CD4-positive, alpha-beta T cell treated with Interleukin-4 for 4 hours (primary cell): ENCODE measurements at places on chromosomes 3 and 15.

- DNase-seq = no peak
Measured at GRCh38 chr3:194019398-194020165, 116.4 kb upstream of the HES1 start.

- no peak for DNase-seq
Measured at GRCh38 chr15:88529021-88529630, 17.4 kb downstream of the DET1 start.

DNA sequence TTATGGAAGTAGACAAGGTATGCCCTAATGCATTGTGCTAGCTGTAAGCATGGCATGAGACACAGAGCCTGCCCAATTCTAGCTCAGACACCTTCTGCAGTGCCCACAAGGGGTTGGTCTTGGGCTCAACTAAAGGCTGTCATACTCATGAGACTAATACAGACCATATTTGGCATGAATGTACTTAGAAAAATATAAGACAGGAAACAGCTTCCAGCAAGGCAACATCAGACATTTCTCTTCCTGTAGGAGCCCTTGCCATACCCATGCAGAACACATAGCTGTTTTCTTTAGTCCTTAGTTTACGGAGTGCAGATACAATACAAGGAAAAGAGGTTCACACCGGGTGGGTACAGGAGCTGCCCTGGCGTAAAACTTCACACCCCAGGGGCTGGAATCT, 30.5 kb upstream of the NR1I2 start:
- no peak for DNase-seq

DNA sequence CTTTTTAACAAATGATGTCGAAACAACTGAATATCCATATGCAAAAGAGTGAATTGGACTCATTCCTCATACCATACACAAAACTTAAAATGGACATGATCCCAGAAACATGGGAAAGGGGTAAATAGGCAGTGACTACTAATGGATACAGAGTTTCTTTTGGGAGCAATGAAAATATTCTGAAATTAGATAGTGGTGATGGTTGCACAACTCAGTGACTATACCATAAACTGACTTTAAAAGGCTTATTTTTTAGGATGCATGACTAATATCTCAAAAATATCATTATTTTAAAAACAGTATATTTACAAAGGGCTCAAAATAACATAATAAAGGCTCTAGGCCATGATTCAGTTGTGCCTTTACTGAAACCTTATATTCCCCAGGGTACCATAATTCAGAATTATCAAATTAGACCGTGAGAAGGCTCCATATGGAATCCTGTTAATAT, 16.3 kb upstream of the ATP13A3 start:
- no peak for DNase-seq

DNA sequence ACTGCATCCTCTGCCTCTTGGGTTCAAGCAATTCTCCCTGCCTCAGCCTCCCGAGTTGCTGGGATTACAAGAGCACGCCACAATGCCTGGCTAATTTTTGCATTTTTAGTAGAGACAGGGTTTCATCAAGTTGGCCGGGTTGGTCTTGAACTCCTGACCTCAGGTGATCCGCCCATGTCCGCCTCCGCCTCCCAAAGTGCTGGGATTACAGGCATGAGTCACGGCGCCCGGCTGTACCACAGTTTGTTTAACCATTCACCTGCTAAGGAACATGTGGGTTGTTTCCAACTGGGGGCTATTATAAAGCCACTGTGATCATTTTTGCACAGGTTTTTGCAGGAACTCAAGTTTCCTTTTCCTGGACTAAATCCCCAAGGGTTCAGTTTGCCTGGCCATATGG, 123.2 kb upstream of the RAP2B start:
- no peak for DNase-seq

DNA sequence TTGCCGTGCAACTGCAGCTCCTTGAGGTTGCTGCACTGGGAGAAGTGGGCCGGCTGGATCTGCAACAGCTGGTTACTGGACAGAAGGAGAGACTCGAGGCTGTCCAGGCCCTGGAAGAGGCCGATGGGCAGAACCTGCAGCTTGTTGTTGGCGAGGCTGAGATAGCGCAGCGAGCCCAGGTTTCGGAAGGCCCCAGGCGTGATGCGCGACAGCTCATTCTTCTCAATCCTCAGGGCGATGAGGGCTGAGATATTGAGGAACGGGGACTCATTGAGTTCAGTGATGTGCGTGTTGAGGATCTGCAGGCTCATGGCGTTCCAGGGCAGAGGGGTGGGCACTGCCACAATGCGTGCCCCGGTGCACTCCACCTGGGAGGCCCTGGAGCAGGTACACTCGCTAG, 9.0 kb downstream of the LRRC15 start:
- DNase-seq = no peak

GRCh38 chr15:82093774-82094211, 48.0 kb upstream of the MEX3B start:
- DNase-seq = no peak

DNA sequence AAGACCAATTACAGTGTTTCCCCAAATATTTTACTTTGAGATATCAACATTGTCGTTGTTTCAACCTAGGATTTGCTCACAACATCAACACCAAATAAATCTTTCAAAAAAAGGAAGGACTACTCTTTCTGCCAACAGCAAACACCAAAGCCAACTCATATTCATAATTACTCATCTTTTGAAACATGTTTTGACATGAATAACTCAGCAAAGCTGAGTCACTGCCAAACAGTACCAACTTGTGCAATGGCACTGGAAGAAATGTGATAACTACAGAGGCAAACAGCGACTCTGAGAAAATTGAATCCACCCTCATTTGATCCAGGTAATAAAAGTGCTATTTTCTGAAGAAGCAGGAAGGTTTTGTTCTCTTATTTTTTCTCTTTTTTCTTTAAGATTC, 67.2 kb downstream of the PEX5L start:
- no peak for DNase-seq

GRCh38 chr15:79674124-79674465, 222.7 kb downstream of the MTHFS start:
- no peak for DNase-seq

GRCh38 chr15:66851311-66852063, 149.5 kb downstream of the SMAD6 start:
- DNase-seq = peak; percentile 63

DNA sequence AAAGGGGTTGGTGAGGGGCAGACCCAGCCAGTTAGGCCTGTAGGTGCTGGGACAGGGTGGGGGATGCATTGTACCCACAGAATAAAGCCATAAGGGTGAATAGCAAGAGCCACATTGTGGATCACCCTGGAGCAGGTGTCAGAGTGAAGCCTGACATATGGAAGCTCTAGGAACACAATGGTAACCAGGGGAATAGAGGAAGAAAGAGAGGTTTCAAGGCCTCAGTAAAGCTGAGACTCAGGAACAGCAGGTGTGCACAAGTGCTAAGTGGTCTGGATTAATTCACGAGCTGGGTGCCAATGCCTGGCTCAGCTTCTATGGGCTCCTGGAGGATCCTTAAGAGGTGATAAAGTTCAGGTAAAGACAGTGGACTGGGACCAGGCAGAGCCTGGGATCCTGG, 323.7 kb upstream of the CTNNB1 start:
- no peak for DNase-seq

GRCh38 chr3:38713121-38713520, 63.6 kb upstream of the SCN5A start:
- DNase-seq = no peak

DNA sequence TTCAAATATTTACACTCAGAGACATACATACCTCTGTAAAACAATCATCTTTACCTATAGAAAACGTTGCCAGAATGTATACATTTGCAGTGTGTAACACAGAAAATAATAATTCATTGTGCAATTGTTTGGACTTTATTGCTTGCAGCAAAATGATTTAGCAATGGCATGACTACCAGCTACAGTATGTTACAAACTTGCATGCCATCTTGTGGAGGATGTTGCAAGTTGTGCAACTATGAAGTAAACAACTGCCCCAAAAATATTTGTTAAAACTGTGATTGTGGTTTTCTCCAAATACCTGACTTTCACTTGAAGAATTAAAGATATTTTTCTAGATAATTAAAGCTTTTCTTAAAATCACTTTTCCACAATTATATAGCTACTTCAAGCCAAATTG, 27.1 kb upstream of the C3orf49 start:
- no peak for DNase-seq

DNA sequence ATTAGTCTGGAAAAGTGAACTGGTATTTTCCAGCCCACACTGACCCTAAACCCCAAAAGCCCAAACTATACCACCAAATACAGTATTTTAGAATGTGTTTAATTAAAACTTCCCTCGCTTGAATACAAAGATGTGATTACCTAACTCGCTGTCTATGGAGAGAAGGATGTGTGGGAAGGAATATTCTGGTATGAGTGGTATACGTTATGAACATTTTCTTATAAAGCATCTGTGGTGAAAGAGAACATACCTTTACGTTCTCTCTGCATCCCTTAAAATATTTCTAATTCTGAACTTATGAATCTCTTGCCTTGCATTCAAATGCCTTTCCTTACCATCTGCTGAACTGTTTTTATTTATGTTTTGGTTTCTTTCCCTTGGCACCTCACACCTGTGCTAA, 201.4 kb downstream of the MBNL1 start:
- DNase-seq = no peak

DNA sequence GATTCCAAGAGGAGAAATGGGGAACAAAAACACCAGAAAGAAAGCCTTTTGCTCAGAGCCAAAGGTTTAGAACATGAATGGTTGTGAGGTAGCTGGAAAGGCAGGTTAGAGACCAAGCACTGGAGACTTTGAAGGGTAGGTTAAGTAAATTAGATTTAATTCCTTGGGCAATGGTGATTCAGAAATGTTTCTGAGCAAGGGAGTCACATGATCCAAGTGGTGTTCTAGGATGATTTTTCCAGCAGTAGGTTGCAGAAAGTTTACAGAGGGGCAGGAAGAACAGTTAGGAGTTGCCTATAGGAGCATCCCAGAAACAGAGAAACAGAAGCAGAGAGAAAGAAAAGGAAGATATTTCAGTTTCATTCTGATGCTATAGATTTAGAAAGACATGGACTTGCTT, 139.8 kb downstream of the WDR76 start:
- DNase-seq = no peak

DNA sequence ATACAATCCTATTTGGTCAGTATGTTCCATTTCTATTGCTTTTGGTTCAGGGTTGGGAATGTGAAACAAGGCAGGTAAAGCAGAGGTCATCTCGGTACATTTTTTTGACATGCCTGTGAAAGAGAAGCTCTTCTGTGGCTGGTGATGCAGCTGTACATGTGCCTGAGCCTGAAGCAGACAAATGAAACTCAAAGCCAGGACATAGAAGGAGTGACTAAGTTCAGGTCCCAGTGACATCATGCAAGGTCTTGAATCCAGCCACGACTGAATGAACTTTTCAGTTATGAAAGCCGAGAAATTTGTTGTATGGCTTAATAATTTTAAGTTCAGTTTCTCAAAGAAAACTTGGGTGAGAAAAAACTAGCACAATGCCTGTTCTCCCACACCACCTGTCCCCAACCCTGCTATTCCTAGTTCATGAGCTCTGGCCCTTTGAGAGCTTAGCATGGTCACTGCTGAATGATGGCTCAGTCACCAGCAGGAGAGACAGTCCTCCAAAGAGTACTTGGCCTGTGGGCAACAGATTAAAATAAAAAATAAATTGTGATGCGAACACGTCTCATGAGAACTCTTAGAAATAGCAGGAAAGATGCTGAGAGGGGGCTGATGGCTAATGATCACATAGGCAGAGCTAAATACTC, 600.2 kb upstream of the GRM7 start:
- DNase-seq = no peak

DNA sequence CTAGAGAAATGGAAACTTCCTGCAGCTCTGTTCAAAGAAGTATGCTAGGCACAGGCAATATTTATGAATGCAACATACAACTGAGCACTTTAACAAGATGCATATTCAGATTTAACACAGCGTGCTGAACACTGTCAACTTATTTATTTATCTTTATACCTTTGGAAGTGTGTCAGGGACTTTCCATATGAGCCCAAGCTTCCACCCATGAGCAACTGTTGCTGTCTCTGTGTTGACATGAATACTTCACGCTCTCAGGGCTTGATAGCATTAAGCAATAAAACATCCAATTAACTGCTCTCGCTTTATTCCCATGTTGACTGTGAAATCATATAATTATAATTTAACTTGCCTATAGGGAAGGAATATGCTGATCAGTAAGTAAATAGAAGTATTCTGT, 116.6 kb upstream of the ROBO1 start:
- no peak for DNase-seq

- DNase-seq = no peak
Measured at GRCh38 chr15:47333734-47334133, 383.6 kb upstream of the SEMA6D start.

- DNase-seq = no peak
Measured at GRCh38 chr3:41508063-41508696, 308.9 kb downstream of the CTNNB1 start.

DNA sequence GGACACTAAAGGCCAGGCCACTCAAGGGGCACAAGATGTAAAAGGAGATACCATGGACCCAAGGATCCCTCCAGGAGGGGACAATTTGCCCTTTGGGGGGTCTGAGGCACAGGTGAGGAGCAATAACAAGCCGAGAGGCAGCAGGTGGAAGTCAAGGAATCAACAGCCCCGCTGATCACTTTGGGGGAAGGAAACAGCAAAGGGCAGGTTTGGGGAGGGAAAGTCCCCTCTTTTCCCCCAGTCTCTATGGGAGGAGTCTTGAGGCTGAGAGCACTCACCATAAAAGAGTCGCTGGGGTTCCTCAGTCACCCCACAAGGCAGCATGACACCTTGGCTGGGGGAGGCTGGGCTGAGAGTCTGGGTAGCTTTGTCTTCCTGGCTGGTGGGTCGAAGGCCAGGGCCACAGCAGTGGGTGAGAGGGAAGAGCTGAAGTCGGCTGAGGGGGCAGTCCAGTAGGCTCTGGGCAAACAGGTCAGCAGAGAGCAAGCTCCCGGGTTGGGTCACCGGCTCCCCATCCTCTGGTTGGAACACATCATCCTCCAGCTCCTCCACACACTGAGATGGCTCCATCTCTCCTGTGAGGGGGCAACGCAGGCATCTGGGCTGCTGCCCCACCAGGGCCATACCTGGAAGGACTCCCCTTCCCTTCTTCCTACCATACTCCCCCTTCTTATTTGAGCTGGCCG, 3.0 kb downstream of the BMF start:
- DNase-seq = peak; percentile 66

DNA sequence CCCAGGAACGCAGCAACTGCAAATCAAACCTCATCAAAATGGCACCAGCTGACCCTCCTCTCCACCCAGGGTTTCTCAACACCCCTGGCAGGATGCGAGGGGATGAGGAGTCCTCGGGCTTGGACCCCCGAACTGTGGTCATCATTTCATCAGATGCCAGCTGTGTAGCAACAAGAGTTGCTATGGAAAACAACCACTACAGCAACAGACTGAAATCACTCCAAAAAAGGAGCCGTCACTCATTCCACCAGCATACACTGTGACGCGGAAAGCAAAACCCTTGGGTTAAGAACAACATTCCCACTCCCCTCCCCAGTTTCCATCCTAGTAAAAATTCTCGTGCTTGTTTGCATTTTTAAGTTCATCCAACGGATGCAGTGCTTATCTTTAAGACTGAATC, 40.1 kb downstream of the VGLL4 start:
- no peak for DNase-seq

DNA sequence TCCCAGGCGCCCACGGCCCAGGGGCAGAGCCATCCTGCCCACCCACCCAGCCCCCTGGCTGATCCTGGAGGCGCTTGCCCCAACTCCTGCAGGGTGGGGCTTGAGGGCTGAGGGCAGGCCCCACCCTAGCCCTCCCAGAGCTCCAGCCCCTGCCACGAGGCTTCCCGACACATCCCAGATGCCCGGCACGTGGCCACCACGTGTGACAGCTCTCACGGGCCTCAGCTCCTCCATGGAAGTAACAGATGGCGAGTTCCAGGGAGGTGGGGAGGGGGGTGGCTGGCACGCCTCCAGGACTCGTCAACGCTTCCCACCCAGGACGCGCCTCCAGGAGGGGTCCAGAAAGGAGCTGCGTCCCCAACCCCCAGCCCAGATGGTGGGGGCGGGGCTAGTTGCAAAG, 29.1 kb downstream of the PLXND1 start:
- DNase-seq = no peak
